Hematopoietic multipotent progenitor cell (in vitro differentiated cells): ENCODE measurements at places on chromosomes 1 and 21. TPM values are rescaled to one million over a fixed set of nuclear protein-coding genes. Genes with fewer than 3 reads are reported as not detected.

GRCh38 chr1:91779548-91780021 is 106.4 kb downstream of the TGFBR3 start:
- DNase-seq = no peak

- DNase-seq = no peak
Measured at GRCh38 chr1:22525211-22525610, 38.1 kb upstream of the EPHA8 start.

DNA sequence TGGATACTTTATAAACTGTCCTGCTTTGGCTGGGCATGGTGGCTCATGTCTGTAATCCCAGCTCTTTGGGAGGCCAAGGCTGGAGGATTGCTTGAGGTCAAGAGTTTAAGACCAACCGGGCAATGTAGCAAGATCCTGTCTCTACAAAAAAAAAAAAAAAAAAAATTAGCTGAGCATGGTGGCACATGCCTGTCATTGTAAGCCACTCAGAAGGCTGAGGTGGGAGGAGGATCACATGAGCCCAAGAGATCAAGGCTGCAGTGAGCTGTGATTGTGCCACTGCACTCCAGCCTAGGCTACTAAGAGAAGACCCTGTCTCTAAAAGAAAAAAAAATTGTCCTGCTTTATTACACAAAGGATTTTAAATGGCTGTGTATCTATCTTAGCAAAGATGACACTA is 95.2 kb downstream of the LBR start:
- no peak for DNase-seq

- DNase-seq = no peak
Measured at GRCh38 chr1:62897788-62898187, 113.9 kb downstream of the ATG4C start.

DNA sequence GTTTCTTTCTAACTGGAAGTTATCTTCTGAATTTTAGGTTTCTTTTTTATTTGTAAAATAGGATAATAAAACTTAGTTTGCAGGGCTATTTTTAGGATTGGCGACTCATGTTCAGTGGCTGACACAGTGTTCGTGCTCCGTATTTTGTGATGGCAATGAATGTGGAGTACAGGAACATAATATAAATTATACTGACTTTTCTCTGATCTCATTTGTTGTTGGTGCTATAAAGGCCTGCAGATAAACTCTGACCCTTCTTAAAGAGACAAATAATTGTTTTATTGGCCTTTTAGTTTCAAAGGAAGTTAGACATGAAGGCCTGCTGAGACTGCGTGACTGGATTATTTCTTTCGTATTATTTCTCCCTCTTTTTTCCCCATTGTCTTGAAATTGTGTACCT is 339.6 kb downstream of the PDE4B start:
- no peak for DNase-seq

- DNase-seq = peak; percentile 44
Measured at GRCh38 chr21:43921979-43922945, 57.2 kb downstream of the AGPAT3 start.

C1orf141 gene
- total RNA-seq = not detected

RNU1-1 gene
- total RNA-seq = under 0.01 TPM

SPSB1 gene
- 1.6 TPM for total RNA-seq

KRTAP10-5 gene
- total RNA-seq = not detected

S100A8 gene
- total RNA-seq = 12.1 TPM

RIMS3 gene
- total RNA-seq = 1.9 TPM
